ENCODE measurements at places on chromosomes 2 and 18.

- no peak for DNase-seq
These were observed 26.0 kb upstream of the NMI start for GRCh38 chr2:151315381-151315903.

DNA sequence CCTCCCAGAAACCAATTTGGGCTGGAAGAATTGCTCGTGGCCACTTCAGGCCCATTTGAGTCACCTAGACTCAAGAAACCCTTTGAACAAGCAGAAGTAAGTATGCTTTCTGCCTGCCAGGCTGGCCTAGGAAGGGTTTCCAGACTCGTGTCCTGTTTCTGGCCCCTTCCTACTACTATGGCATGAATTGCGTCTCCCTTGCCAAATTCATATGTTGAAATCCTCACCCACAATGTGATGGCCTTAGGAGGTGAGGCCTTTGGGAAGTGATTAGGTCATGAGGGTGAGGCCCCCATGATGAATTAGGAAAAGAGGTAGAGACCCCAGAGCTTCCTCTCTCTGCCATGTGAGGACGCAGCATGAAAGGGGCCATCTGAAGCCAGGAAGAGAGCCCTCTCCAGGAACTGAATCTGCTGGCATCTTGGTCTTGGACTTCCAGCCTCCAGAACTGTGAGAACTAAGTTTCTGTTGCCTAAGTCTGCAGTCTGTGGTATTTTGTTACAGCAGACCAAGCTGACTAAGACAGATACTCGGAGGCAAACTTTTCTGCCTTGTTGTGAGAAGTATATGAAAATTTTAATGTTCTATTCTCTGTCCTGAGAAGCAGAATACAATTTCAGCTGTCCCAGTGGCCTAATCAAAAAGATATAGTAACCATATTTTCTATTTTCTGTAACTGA lies 13.1 kb downstream of the GPR45 start:
- DNase-seq: no peak

DNA sequence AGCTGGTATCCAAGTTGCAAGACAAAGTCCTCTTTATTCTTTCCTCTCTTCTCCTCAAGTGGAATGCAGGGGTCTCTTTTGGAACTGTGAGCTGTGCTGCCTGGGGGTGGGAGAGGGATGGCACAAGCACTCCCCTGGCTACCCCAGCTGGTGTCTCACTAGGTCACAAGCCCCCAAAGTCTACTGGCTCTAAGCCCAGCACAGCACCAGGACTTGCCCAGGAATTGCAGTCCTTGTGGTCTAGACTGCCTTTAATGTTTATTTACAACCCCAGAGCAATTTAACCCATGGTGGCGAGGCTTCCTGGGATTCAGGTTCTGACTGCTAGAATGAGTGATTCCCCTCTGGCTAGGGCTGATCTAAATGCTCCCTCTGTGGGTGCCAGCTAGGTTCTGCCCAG lies 199.0 kb upstream of the STK17B start:
- no peak for DNase-seq

DNA sequence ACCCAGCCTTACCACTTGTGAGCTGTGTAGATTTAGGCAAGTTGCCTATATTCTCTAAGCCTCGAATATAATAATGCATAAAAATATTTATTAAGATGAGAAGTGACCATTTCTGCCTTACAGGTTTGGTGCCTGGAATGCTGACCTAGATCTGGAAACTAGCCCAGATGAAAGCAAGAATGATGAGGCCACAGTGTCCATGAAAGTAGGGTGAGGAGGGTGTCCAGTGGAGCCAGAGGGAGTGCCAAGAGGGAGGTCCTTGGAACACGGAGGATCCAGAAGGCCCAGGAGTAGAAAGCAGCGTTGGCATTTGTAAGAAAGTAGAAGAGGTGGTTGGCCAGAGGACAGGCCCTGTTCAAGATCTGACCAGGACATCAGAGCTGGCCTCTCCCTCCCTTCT lies 334.3 kb downstream of the CELF4 start:
- no peak for DNase-seq

GRCh38 chr2:111213877-111214276 lies 93.2 kb downstream of the BCL2L11 start:
- DNase-seq: no peak
